ENCODE measurements at places on chromosomes 4 and X.

- no peak for DNase-seq
Measured at GRCh38 chr4:119666653-119667091, 38.1 kb upstream of the PDE5A start.

- no peak for DNase-seq
Measured at GRCh38 chr4:11098461-11098860, 330.2 kb downstream of the HS3ST1 start.

- no peak for DNase-seq
Measured at GRCh38 chrX:129006491-129006890, 516.8 kb downstream of the SMARCA1 start.

GRCh38 chrX:48278958-48279357 is 23.8 kb downstream of the SSX1 start:
- DNase-seq = no peak

- no peak for DNase-seq
Measured at GRCh38 chr4:184094532-184095159, 123.0 kb downstream of the ENPP6 start.

DNA sequence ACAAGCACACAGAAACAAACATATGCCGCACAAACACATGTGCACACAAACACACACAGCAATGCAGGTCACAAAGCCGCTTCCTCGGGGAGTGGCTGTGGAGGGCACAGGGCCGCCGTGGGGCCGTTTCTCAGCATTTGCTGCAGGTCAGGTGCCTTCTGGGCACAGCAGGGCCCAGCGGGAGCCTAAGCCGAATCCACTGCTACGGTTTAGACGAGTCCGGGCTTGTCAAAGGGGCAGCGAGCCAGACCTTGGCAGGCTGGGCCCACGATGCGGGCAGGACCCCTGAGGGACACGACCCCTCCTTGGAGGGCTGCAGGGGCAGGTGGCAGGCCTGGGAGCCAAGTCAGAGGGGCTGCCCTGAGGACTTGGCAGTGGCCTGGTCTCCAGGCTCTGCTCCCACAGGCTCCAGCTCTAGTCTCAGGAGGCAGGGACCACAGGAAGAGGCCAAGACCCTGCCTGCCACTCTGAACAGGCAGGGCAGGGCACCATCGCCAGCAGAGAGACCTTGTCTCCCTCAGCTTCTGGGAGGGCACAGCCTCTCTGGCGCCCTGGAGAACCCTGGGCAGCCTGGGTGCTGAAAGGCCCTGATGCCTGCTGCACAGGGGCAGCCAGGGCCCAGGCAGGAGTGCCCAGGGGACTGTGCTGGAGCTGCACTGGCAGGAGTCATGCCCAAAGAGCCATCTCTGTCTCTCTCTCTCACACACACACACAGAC is 5.5 kb upstream of the ATP2B3 start:
- DNase-seq = no peak

DNA sequence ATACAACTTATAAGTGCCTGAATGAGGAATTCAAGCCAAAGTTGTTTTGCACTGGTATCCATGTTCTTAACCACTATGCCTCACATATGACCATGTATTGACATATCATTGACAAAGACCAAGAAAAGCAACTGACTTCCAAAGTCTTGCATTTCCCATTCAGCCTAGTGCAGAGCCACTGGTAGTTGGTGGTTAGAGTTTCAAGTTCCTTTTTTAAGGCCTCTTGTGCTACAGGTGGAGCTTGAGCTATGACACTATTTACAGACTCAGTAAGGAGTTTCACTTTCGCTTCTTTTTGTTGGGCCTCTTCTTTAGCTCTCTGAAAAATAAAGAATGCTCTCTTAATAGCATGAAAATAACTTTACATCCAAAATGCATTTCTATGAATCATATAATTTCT is 763.0 kb downstream of the DMD start:
- no peak for DNase-seq

DNA sequence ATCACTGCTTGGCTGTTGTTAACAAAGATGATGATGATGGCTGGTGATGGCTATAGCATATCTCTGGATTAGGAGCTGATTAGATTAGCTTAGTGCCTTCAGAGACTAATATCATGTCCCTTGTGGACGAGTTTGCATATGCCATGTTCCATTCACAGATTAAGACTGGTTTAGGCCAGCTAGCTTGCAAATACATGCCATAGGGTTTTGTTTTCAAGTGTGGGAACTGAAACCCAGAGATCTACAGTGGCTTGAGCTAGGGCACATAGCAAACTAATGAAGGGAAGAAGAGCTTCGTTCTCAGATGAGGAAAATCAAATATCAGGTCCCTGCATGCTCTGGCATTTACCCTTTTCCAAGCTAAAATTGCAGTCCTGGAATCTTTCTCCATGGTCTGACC is 492.3 kb downstream of the MAGEE1 start:
- no peak for DNase-seq

GRCh38 chr4:7330811-7331681 is 103.7 kb downstream of the PSAPL1 start:
- DNase-seq = no peak

- peak; percentile 46 for DNase-seq
Measured at GRCh38 chr4:112145790-112146501, 692 bp downstream of the FAM241A start.

- DNase-seq = no peak
Measured at GRCh38 chr4:73853246-73853704, at the start of gene PF4V1. PF4V1 (plus strand) TSS chr4:73853296; CDS start chr4:73853363, 67 bp downstream.

DNA sequence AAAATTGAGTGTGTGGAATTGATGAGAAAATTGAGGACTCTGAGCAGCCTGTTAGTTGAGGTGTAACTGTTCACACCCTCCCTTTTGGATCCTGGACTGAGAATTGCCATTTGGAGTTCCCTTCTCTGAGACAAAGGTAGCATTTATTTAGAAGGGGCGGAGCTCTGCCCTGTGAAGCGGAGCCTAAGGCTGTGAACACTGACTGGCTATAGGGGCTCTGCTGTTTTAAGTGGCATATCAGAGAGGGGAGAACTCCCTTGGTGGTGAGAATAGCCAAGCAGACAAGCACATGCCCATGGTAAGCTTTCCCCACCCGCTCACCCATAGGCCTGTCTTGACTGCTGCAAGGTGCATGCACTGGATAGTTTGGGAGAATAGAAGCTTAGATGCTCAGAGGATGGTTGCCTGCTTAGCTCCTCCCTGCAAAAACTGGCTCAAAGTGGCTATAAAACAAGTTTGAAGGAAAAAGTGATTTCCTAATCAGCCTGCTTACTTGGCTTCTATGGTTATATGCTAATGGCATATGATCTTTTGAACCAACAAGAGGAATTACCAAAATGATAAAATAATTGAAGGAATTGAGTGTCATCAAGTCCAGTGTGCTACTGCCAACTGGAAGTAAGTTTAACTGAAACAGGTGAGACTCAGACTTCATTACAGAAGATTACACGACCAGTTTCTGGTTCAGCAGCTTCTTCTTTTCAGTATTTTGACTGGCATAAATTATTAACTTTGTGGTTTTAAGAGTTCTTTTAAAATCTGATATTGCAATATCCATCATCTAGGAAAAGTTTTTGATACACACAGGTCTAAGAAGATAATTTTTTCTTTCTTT is 108.4 kb downstream of the AFF1 start:
- DNase-seq = no peak

DNA sequence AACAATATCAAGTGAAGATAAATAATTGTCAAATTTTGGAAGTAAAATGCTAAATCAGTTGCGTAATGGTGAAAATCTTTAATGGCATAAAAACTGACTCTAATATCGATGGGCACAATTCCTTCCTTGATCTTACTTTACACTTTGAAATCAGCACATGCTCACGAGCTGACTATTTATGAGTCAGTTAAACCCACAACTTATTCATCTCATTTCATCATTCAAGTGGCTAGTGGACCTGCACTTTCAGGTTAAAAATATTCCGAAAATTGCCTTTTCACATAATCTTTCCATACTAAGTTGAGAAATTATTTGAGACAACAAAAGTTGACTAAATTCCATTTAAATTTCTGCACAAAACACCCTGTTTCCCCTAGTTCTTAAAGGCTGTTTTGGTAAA is 582.1 kb upstream of the TENM3 start:
- DNase-seq = no peak

DNA sequence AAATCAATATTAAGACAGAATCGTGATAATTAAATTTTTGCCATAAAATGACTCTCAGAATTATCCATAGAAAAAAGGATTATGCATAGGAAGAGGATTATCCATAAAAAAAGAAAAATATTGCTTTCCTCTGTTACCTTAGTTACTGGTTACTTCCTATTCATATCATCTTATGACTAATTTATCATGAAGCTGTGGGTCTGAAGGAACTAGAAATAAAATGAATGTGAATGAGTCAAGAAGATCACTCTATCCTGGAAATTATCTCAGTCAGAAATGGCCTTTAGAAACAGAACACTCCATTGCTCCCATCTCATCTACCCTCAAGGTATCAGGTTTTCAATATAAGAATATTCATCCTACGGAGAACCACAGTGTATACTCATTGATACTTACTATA is 19.4 kb downstream of the RPS6KA6 start:
- DNase-seq = no peak

- DNase-seq = no peak
Measured at GRCh38 chr4:119750048-119750447, 121.4 kb upstream of the PDE5A start.

- DNase-seq = no peak
Measured at GRCh38 chr4:128220286-128221235, 67.1 kb downstream of the PGRMC2 start.

DNA sequence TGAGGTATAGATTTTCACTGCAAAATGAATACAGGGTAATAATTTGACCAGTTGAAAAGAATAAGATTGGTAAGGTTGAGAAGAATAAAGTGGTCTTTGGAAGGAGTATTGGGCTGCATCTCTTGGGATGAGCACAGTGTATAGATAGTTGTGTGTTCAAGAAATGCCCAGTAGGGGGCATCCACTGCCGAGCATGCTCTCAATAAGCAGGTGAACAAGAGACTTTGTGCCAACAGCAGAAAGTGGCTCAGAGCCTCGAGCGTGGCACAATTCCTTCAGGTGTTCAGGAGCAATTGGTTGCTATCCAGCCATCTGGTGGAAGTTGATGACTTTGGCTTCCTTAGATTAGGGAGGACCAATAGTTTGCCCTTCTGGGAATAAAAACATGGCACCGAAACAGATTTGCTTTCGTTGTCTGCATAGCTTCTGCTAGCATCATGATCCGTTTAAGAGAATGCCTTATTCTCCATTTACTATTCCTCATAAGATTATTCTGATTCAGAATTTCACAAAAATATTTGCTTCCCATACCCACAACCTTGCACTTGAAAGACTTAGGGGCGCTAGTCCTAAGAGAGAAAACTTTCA is 258.1 kb upstream of the NEIL3 start:
- DNase-seq = no peak
